ENCODE measurements at places on chromosomes 13 and 19.

GRCh38 chr19:47618771-47619170 lies 9.8 kb downstream of the BICRA start:
- no peak for DNase-seq

DNA sequence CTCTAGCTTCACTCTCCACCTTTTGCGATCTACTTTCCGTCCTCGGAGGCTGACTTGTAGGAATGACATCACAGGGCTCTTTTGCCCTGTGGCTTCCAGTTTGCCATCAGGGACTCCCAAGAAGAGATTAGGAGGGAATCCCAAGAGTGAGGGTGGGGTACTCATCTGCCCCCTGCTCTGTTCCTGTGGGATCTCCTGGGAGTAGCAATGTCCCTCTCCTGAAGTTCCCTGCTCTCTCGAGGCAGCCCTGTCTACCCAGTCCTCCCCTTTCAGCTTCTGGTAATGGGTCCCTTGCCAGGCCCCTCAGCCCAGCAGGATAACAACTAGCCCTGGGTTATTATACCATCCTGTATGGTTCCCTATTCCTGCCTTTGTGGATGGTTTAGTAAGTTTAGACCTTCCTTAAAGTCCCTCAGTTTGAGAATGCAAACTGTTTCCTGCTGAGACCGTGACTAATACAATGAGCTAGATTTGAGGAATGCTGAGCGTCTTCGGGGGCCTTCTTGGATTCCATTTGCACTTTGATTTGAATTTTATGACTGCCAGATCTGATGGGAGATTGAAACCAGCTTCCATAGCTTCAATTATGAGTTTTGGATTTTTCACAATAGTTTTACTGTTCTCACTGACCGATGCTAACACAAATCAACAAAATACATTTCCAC lies 73.7 kb upstream of the IPO5 start:
- DNase-seq = no peak

DNA sequence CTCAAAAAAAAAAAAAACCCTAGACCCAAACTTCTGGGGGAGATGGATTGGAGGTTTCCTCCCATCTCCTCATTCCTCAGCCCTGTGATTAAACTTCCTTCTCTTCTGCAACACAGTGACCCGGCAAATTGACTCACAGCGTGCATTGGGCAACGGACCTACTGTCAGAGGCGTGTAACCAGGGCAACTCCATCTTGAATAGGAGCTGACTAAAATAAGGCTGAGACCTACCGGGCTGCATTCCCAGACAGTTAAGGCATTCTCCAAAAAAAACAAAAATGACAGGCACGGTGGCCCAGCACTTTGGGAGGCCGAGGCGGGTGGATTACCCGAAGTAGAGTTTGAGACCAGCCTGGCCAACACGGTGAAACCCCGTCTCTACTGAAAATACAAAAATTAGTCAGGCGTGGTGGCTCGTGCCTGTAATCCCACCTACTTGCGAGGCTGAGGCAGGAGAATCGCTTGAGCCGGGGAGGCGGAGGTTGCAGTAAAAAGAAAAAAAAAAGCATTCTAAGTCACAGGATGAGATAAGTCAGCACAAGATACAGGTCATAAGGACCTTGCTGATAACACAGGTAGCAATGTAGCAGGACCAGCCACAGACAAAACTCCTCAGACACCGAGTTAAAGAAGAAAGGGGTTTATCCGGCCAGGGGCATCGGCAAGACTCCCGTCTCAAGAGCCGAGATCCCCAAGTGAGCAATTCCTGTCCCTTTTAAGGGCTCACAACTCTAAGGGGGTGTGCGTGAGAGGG lies 5.4 kb upstream of the NLRP7 start:
- no peak for DNase-seq

- no peak for DNase-seq
Observed at GRCh38 chr13:111862836-111863815, 203.8 kb upstream of the SOX1 start.

GRCh38 chr19:46480415-46480814 lies 9.1 kb upstream of the PNMA8A start:
- DNase-seq = no peak

DNA sequence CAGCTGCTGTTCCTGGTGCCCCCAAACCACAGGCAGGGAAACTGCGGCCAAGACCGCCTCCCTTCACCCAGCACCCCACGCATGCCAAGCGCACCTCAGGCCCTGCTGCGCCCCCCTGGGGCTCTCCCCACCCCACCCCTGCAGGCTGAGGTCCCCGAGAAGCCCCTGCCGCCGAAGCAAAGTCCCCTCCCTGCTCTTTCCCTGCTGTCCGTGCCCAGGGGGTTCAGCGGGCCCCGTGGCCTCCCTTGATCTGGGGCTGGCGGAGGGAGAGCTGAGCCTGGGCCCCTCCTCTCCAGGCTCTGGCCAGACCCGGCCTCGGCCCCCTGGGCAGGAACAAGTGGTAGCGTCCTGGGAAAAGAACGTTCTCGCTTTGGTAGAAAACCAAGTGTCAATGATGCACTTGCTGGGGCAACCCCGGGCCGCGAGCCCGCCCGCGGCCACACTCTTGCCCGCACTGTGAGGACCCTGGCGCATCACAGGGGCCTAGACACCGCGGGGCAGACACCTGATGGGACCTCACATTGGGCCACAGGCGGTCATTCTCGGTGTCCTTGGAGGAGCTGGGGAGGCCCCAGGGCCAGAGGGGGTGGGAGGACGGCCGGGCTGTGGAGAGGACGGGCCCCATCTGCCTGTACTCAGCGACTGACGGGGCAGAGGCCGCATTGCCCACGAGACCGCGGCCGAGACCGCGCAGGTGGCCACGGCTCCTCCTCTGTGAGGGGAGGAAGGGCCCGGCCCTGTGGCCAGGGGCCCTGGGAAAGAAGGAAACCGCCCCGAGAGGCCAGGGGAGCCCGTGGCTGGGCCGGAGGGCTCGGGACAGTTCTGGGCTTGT lies 29.0 kb downstream of the GPX4 start:
- DNase-seq = no peak

Measured in GM12892 (cell line).